ENCODE measurements at places on chromosomes 1 and 21.

DNA sequence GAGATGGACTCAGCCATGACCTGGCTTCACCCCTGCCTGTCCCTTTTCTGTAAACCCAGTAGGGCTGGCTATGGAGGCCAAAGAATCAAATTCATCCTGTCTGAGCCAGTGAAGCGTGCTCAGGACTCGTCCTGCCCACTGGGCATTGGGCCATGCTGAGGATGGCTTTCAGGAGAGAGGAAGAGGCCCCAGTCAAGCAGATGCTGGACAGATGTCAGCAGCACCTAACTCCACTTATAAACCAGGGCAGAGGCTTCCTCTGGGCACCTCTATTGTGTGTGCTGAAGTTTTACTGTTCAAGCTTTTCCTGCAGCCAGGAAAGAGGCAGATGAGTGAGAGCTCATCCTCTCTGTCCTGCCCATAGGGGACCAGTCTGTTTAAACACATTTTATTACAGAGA is 97.4 kb upstream of the GCLM start:
- no peak for DNase-seq

- DNase-seq = no peak
These were observed at the start of gene BEND5 for GRCh38 chr1:48776393-48777218. Gene BEND5 (minus strand): TSS chr1:48776891. CDS start chr1:48776831, 60 bp downstream.

- peak; percentile 79 for DNase-seq
These were observed at the start of gene SH3D21 for GRCh38 chr1:36306210-36306901. Gene SH3D21 (plus strand): TSS chr1:36306368. CDS start chr1:36306421, 53 bp downstream.

- DNase-seq = no peak
These were observed 30.8 kb upstream of the FAM89A start for GRCh38 chr1:231070758-231071444.

DNA sequence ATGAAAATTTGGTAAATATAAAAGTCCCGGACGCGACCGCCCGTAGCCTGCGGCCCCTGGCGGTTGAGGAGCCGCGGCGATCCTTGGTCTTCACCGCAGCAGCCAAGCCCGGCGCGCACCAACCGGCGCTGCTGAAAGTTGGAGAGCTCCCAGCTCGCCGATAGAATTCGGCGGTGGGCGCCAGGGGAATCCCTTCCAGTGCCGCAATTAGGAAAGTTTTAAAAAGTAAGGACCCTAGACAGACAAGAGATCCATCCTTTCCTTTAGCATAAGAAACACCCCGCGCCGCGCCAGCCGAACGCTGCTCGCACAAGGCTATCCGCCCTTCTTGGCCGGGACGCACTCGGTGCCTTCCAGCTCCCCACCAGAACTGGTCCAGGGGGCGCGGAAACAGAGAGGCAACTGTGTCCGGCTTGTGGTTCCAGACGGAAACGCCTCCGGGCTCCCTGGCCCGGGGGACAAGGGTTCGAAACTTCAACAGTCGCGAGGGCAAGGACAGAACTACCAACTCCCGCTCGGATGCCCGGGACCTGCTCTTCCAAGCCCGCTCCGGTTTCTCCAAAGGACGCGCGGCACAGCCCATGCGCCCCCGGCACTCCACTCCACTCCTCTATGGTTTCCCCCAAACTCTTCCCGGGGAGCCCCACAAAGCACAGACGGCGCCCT is 1.7 kb downstream of the FAM78B start:
- peak; percentile 21 for DNase-seq

DNA sequence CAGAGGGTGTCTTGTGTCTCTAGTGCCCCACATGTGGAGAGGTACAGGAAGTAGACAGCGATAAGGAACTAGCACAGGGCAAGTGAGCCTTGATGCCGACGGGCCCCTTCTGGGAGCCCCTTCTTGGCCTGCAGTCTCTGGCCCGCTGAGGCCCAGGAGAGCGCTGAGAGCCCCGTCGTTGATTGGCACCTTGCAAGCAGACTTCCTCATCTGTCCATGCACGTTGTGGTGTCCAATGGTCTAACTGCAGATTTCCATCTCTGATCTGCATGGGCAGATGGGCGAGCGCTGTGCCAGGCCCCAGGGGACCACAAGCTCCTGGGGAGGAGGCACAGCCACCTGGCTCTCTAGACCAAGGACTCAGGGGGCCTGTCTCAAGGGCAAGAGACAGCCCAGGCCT is 32.4 kb downstream of the PLEKHA6 start:
- no peak for DNase-seq

DNA sequence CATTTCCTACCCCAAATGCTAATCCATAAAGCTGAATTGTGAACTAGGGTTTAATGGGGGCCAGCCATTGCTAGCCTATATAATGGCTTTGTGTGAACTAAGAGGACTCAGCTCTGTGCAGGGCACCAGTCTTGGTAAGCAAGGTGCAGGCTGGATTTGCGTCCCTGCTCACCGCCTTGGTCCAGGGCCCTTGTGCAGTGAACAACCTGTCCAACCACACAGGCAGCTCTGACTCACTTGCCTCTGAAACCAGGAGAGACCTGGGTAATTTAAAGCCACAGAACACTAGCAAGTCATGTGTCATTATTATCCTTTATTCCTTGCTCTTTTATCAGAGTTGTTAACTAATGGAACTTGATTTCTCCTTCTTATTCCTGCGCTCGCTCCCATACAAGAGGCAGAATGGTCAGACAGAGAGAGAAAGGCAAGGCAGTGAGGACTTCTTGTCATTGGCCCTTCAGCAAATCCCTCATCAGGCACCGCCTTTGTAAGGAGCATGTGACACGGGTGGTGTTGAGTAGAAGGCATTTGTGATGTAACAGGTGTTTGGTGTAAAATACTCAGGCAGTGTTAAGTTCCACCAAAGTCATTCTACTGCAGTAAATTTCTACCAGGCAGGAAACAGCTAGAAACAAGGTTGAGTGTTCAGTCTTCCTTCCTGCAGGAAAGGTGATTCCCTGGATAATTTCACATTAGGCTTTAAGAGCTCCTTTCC is 67.3 kb upstream of the OLIG2 start:
- DNase-seq = no peak

- no peak for DNase-seq
These were observed 23.9 kb downstream of the CHD1L start for GRCh38 chr1:147266381-147266780.

DNA sequence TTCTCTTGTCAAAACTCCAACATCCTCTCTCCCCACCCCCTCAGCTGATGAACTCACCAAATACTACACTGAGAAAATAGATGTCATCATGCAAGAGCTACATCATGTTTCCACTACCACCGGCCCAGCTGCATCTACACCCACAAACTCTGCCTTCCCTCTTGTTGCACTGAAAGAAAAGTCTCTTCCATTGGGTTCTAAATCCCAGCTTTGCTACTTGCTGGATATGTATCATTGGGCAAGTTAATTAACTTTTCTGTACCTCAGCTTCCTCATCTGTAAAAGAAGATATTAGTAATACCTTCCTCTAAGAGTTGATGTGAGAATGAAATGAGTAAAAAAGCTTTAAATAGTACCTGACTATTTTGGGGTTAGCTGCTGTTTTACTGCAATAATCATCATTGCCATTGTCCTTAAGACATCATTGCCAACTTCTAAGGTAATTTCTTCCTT is 108.6 kb downstream of the OLFML2B start:
- DNase-seq = no peak

GRCh38 chr21:38202811-38203210 is 54.0 kb upstream of the KCNJ15 start:
- DNase-seq = no peak
